ENCODE measurements at places on chromosomes 3 and 15. TPM values are rescaled to one million over a fixed set of nuclear protein-coding genes. Genes with fewer than 3 reads are reported as not detected.

- DNase-seq: no peak
Observed at GRCh38 chr3:179166561-179167201, 18.5 kb downstream of the PIK3CA start.

DNA sequence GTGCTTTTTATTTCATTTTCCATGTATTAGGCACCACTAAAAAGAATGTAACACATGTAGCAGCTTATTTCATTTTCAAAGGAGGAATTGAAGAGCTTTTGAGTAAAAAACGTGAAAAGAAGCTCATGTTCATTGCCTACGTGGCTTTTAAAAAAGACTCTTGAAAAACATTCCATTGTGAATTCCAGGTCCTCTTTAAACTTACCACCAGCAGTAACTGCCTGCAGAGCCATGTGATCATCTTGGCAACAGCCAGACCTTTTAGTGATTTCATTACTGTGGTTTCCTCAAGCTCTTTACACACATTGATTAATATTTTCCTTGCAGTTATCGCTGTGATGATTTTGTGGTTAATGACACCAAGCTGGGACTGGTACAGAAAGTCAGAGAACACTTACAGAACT is 43.8 kb upstream of the FBXL22 start:
- DNase-seq: no peak

GRCh38 chr3:190504354-190505125 is 9.3 kb upstream of the IL1RAP start:
- no peak for DNase-seq

DNA sequence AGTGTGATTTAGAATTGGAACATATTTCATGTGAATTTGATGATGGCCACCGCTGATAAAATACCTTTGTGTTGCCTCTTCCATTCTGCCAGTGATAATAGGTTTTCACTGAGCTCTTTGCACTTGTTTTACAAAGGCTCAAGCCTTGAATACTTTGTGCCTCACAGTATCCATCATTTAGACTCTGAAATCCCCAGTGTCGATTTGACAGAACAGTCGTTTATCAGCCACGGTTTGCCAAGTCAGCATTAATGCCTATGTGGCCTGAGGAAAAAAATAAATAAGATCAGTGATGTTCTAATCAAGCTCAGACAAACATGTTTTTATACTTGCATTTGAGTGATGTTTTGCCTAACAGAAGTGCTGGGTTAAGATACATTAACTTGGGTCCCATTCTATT is 399.1 kb downstream of the RBMS3 start:
- DNase-seq: no peak

GRCh38 chr3:152122851-152123250 is 145.9 kb upstream of the MBNL1 start:
- no peak for DNase-seq

NECTIN3 gene
- total RNA-seq: 25.2 TPM

ASB14 gene
- total RNA-seq: not detected

SSUH2 gene
- total RNA-seq: not detected

KLHL6 gene
- 0.65 TPM for total RNA-seq

All from left lobe of liver (tissue), 2 donors.